Fibroblast of skin of scalp (primary cell): ENCODE measurements at places on chromosomes 3 and 15.

DNA sequence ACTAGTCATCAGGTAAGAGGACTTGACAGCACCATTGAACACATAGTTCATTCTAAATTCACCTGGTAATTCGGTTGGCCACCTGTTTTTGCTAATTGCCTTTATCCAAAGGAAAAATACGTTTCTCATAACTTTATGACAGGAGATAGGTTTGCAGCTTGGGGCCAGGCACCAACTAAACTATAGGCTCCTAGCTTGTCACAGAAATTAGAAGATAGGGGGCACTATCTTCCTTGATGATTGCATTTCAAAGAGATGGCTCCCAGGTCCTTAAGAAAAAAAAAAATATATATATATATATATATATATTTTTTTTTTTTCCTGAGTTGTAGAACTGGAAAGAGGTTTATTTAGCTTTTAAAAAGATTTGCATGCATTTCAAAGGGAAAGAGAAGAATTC, 563.6 kb downstream of the NAALADL2 start:
- no peak for DNase-seq

GRCh38 chr3:98754483-98754882, 8.7 kb upstream of the ST3GAL6 start:
- DNase-seq, result no peak

DNA sequence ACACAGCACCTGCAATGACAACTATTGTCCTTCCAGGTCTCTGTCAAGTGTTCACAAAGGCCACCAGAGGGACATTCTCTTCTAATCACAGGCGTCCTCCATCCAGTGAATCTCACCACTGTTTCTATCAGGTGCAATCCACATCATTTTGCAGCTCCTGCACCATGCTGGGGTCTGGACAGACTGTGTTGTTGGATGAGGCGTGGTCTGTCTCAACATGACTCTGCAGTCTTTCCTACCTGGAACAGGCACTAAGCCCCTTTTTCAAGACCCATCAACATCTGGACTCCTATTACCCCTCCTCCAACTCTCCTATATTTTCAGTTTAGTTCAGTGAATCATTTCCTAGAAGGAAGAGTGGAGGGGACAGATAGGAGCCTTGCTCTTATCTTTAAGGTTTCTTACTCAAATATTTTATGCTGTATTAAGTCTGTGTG, 31.5 kb upstream of the VEPH1 start:
- DNase-seq, result no peak

- DNase-seq, result peak; percentile 63
Observed at GRCh38 chr3:140441006-140441405, 236.9 kb upstream of the TRIM42 start.

DNA sequence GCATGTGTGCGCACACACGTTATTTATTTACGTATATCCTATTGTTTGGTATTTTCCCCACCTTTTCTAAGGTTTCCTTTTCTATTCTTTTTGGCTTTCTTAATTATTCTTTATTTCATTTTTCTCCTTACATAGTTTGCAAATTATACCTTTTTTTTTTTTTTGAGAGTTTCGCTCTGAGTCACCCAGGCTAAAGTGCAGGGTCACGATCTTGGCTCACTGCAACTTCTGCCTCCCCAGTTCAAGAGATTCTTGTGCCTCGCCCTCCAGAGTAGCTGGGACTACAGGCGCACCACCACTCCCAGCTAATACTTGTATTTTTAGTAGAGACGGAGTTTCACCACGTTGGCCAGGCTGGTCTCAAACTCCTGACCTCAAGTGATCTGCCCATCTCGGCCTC, 20.0 kb upstream of the CILP start:
- DNase-seq, result no peak

- DNase-seq, result peak; percentile 70
Observed at GRCh38 chr3:170999737-171000242, 26.7 kb downstream of the SLC2A2 start.

DNA sequence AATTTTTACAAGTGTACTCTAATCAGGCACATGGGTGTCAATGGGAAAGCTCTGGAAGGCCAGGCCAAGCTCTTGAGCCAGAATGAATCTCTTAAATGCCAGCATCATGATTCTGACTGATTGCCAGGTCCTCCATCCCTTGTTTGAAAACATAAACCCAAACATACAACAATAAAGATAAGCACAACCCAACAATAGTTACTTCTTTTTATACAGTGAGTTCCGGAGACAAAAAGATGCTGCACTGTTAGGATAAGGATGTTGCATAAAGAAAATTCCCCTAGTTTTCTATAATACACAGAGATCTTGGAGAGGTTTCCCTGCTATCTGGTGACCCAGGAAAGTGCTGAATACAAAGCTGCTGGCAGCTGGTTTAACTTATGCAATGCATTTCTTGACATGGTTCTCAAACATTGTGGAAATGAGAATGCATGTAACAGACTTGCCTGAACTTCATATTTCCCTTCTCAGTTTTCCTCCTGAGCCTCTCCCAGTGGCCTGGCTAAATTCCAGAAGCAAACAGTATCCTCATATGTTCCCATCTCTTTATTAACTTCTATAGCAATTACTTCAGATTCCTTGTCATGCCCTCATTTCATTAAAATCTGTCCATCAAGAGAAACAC, 180.1 kb upstream of the PRICKLE2 start:
- DNase-seq, result peak; percentile 56

DNA sequence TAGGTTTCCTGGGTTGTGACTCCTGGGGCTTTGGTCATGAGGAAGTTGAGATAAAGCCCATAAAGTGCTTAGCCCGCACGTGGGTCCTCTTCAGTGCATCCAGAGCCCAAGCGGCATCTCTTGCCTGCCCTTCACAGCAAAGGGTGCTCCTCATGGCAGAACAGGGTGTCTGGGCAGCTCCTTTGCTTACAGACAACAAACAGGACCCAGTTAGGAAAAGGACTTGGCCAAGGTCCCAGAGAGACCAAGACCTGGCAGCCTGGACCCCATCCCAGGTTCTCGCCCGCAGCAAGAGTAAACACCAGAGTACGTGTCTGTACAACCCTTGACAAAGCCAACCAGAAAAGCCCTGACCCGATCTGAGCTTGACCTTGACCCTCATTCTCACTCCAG, 27.0 kb downstream of the ALS2CL start:
- DNase-seq, result no peak

DNA sequence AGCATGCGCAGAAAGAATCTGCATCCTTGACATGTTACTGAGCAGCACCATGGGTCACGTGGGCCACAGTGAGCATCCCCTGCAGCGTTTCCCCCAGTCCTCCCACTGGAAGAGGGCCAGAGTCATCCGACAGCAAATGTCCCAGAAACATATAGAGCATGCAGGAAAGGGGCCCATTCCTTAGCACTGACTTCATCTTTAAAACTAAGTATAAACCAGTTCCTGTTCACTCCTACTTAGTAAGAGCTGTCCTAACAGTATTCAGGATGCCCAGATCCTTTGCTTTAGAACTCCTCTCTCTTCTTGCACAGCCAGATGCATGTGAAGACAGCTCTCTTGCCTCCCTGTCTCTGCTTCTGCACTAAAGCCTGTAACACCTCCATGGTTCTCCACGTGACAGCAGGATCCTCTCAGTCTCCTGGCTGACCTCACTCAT, 79.3 kb upstream of the OXTR start:
- peak; percentile 99 for DNase-seq

- peak; percentile 72 for DNase-seq
Observed at GRCh38 chr3:57100046-57100695, 39.7 kb downstream of the SPATA12 start.

DNA sequence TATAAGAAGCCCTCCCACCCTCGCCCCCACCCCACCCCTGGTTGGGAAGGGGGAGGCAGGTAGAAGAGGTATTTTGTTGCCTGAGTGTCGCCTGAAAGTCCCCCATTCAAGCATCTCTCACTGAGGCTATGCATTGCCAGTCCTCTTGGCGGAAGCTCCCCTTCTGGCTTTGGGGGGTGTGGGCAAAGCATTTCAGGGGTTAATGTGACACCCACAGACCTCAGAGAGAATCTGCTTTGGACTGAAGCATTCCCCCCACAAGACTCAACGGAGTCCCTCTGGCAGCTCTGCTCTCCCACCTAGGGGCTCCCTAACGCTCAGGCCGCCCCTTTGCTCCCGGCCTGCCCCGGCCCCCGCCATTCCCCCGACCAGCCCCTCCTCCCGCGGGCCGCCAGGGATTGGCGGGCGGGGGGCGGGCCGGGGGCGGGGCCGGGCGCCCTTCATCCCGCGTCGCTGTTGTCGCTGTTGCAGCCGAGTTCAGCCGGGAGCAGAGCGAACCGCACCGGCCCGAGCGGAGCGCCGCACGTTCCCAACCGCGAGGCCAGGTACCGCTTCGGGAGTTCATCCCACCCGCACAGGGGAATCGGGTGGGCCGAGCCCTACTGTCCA, at the start of gene SLC38A3:
Gene SLC38A3 (plus strand): TSS at position 468 of the 609 bp plus-strand sequence. CDS start 8,929 bp downstream, outside the sequence.
- DNase-seq, result no peak

DNA sequence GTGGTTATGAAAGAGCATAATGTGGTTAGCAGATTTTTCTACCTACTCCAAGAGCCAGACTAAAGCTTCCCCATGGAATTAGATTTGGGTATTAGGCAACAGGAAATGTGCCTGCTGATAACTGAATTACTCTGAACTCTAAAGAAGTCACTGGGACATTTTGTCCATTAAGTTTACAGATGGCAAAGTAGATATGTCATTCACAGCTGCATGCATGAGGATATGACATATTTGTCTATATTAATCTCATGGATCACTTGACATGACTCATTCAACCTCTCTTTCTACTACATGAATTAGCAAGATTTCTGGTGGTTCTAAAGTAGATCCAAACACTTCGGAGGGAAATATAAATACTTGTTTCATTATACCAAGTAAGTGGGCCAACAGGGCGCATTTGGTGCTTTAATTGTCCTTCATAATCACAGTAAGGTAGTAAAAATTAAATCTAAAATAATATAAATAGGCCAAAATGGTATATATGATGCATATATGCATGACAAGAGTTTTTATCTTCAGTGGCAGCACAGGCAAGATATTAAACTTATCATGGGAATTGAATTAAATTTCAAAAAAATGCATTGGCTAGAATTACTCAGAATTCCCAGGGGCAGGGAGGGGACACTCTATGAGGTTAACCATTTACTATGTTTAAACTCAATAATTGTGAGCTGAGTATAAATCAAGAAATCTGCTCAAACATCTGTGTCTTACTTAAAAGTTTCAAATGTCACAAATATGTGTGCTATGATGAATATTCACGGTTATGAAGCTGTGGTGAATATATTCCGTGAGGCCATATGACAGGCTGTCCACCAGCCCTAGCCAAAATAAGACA, 365.3 kb upstream of the KCNMB2 start:
- peak; percentile 92 for DNase-seq

- no peak for DNase-seq
Observed at GRCh38 chr15:85950101-85950500, 129.6 kb upstream of the AGBL1 start.

GRCh38 chr3:70947579-70947978, 635.1 kb upstream of the MDFIC2 start:
- DNase-seq, result peak; percentile 43

GRCh38 chr3:66554178-66554577, 53.4 kb upstream of the LRIG1 start:
- peak; percentile 62 for DNase-seq

- DNase-seq, result peak; percentile 45
Observed at GRCh38 chr3:9402410-9403228, 5.2 kb downstream of the SETD5 start.

DNA sequence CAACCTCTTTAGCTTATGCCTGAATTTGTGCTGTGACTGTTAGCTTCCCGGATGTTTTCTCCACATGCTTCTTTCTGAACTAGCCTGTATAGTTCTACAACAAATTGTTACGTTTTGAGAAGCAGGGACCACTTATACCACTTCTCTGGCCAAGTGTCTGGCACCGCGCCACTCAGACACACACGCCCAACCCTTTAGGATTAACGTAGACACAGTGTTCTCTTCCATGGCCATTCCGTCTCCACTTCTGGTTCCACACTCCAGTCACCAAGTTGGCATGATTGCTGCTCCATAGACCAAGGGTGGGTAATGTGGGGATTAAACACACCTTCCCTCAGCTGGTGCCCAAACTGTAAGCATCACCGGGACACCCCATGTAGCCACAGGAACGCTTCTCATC, 755 bp upstream of the TMEM108 start:
- no peak for DNase-seq

- no peak for DNase-seq
Observed at GRCh38 chr3:48693826-48694225, 8.1 kb upstream of the NCKIPSD start.

- DNase-seq, result peak; percentile 94
Observed at GRCh38 chr15:60421544-60421943, 23.8 kb upstream of the ANXA2 start.

DNA sequence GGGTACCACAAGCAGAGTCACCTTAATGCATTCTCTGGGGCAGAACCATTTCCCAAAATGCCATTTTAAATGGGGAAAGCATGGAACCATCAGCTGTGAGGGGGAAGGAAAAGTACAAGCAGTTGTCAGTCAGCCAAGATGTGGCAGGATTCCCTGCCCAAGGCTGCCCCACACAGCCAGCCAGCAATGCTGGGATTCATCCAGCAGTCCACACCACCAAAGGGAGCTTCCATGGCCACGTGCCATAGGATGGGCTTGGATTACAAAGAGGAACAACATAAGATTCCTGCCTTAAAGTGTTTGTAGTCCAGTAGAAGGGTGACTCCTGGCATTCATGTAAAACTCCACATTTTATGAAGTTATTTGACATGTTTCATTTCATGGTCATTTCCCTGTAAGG, 233.3 kb downstream of the SHOX2 start:
- DNase-seq, result peak; percentile 63

DNA sequence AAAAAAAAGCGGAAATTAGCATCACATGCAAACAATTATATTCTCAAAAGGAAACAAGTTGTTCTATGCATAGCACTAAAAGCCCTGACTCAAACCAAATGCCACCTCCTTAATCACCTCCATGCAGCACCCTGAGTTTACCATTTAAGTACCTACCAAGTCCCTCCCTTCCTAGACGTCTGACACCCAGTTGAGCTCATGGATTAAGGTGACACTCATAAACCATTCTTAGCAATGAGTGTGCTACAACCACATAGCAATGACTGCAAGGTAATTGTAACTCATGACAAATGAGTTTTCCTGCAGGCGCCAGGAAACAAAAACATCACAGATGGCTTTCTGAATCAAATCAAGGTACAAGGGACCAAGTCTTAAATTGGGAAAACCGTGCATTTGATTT, 32.0 kb downstream of the WWTR1 start:
- peak; percentile 19 for DNase-seq

- DNase-seq, result no peak
Observed at GRCh38 chr3:84877092-84877491, 81.7 kb upstream of the CADM2 start.

GRCh38 chr3:35519936-35520335, 119.4 kb upstream of the ARPP21 start:
- no peak for DNase-seq
